ENCODE measurements at places on chromosomes 5 and 9.

GRCh38 chr9:110357505-110357904, 19.8 kb upstream of the TXNDC8 start:
- no peak for DNase-seq

DNA sequence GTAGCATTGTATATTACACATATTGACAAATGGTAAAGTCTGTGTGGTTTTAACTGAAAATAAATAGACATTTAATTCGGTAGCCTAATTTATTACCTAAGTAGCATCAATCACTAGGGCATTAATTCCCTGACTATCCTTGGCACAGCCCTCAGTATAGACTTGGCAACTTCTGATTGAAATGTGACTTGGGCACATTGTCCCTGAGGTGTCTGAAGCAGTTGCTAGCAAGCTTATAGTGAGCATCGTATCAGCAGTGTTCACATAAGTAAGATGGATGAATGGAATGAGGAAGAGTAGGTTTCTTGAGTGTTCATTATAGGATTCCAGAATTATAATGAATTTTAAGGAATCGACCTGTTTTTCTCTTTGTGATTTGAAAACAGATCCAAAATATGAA, 16.1 kb downstream of the LURAP1L start:
- no peak for DNase-seq

- DNase-seq: no peak
These were observed 720.7 kb upstream of the CTNND2 start for GRCh38 chr5:12624776-12625560.

GRCh38 chr5:172896465-172896864, 62.4 kb downstream of the ERGIC1 start:
- DNase-seq: no peak

DNA sequence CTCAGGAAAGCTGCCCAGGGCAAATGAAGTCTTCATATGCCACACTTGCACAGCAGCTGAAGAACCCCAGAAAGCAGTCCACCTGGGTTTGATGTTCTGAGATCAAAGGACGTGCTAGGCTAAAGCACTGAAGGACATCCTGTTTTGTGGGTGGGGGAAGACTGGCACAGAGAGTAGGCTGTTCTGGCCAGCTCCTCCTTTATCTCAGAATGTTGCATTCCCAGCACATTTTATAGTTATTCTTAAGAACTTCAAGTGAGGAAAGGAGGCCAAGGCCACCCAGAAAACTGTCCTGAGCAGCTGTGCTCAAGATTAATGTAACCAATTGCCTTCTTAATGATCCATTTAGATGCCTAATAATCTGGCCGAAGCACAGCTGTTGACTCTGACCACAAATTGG, 10.9 kb downstream of the SHOC1 start:
- DNase-seq: no peak

GRCh38 chr5:180026320-180026719, 45.2 kb downstream of the RNF130 start:
- no peak for DNase-seq

GRCh38 chr9:118088090-118088489, 383.9 kb downstream of the TLR4 start:
- DNase-seq: no peak

GRCh38 chr5:36712706-36713105, 106.3 kb downstream of the SLC1A3 start:
- DNase-seq: no peak

- no peak for DNase-seq
These were observed 212.7 kb downstream of the ESM1 start for GRCh38 chr5:54772684-54773083.

DNA sequence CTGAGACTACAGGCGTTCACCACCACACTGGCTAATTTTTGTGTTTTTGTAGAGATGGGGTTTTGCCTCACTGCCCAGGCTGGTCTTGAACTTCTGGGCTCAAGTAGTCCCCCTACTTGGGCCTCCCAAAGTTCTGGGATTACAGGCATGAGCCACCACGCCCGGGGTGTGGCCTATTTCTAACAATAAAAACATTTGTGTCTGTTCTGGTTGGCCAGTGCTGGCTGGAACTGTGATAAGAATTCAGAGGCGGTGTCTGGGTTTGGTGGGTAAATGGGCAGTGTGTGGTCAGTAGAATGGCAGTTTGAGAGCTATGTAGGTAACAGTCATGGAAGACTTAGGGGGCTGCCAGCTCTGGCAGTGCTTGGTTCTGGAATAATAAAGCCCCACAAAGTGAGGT, 46.9 kb upstream of the SYNPO start:
- DNase-seq: no peak

DNA sequence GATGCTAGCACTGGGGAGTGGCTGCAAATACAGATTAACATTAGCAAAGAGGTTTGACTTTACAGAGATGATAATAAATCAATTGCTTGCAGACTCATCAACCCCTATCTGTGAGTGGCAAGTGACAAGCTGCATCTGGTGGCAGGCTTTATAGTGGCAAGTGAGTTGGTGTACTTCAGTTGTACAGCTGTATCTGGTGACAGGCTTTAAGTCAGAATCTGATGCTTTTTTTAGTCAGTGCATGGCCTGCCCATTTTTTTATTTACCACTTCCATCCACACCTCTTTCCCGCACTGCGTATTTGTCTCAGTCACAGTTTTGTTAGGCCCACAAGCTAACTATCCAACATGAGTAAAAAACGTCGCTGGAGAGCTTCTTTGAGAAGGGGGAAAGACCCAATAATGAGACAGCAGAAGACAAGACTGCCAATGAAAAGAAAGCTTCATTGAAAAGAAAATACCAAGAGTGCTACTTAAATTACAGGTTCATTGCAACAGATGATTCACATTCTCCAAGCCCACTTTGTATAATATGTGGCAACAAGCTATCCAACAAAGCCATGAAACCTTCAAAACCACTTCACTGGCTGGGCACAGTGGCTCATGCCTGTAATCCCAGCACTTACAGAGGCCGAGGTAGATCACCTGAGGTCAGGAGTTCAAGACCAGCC, 23.1 kb downstream of the ANP32B start:
- DNase-seq: no peak

GRCh38 chr5:22057012-22057411, 796.1 kb downstream of the CDH12 start:
- DNase-seq: no peak

DNA sequence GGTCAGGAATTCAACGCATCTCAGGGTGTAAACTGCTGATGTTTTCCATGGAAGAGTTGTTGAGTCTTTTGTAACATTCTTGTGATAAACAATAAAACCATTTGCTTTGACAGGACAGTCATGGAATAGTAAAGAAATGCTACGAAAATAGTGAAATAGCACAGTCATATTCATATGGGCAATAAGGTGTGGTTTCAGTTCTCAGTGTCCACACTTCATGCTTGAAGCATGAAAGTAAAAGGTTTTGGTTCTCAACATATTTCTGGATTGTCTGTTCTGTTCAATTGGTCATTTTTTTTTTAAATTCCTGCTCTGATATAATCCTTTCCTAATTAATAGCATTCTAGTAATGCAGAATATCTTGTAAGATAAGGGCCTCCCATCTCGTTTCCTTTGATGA, 467.6 kb upstream of the ZNF608 start:
- DNase-seq: no peak

DNA sequence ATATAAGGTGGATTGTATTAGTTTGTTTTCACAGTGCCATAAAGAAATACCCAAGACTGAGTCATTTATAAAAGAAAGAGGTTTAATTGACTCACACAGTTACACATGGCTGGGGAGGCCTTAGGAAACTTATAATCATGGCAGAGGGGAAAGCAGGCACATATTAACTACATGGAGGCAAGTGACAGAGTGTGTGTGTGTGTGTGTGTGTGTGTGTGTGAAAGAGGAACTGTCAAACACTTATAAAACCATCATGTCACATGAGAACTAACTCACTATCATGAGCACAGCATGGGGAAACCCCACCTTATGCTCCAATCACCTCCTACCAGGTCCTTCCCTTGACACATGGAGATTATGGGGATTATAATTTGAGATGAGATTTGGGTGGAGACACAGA, 118.6 kb downstream of the SPEF2 start:
- no peak for DNase-seq

DNA sequence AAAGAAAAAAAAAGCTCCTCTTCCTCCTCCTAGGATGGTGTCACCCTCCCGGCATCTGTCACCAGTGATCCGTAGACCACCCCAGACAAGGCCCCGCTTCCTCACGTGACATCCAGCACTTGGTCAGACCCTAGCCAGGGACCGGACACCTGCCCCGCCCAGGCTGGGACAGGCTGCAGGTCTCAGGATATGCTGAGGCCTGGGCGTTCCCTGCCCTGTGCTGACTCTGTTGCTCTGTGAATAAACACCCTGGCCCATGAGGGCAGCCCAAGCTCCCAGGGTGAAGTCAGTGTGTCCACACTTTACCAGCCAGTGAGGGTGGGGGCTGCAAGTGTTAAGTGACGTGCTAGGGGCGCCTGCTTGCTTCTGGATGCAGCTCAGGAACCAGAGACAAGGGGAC, 5.6 kb downstream of the EDF1 start:
- no peak for DNase-seq

DNA sequence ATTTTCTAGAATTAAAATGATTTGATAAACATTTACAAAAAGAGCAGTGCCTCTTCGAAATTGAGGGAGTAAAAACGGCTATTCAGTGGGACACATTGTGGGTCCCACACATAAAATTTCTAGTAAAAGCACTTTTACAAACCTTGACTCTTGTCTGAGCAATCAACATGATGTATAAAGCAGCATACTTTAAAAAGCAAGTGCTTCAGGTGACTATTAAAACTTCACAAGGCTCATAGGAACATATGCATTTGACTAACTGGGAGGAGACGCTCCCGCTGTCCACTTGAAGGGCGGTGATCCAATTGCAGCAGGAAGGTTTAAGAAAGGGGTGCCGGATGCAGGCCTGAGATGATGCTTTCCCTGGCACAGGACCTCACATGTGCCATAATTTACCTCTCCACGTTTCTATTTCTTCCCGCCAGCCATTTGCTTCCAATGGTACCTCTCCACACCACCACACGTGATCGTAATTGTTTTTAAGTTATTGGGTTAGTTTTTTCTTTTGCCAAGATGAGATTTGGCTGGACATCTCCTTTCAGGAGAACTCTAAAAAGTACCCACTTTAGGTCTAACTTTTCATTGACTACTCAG, 1.8 kb downstream of the MCTP1 start:
- no peak for DNase-seq

DNA sequence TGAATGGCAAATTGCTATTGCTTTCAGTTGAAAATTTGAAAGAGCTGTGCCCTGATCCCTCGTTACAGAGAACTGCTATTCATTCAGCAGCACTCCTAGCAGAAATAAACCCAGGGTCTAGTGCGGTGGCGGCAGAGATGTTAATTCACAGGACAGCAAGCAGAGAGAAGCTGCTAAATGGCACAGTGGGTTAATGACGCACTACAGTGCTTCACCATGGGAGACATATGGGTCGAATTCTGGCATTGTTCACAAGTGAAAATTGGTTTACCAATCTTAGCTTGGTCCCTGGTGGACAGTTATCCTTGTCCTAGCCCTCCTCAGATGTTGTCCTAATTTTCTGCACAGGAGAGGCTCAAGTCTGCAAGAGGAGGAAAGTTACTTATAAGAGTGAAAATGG, 807.4 kb downstream of the TLE1 start:
- no peak for DNase-seq

- no peak for DNase-seq
These were observed 185.6 kb downstream of the TSSK1B start for GRCh38 chr5:113249206-113249605.

Data from activated CD4-positive, alpha-beta memory T cell treated with anti-CD3 and anti-CD28 coated beads, Interleukin-2, amount 10 ng/mL, durations not matched to agents 7 days and 5 days (primary cell).